ENCODE measurements at places on chromosomes 7 and 10.

- no peak for DNase-seq
These were observed 8.2 kb upstream of the BLVRA start for GRCh38 chr7:43750016-43750887.

DNA sequence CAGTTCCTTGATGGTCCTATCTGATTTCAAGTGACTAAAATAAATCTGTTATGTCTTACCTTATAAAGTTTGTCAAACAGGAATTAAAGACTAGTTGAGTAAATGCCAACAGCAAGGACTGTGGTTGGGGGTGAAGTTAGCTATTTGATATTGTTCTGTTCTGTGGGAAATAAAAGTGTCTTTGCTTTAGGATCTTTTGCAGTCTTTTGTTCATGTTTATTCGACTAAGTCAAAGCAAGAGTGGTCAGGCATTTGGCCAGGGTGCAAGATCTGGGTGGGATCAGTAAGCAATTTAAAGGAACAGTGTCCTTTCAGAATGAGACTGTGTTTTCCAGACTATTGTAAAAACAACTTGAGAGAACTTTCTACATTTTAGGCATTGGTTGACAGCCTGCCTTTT, at the start of gene COL28A1:
Gene COL28A1 (minus strand): TSS at position 183 of the 400 bp plus-strand sequence. CDS start 2,998 bp downstream, outside the sequence.
- no peak for DNase-seq

GRCh38 chr7:114650491-114650890, 235.9 kb downstream of the FOXP2 start:
- DNase-seq: no peak

GRCh38 chr10:70575486-70575873, 27.1 kb downstream of the PRF1 start:
- DNase-seq: no peak

DNA sequence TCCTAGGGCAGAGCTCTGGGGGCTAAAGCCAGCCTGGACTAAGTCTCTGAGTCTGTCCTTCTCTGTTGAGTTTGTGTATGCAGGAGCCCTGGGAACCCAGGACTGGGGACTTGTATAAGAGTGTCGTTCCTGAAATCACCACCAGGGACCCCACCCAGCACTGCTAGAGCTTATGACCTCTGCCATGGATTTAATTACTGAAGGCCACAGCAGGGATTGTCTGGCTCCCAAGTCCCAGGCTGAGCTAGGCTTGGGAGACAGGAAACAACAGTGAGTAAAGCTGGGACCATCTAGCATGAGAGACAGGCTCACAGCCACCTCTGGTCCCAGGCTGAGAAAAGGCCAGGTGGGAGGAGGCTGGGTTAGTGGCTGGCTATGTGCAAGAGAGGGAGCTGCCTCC, 1.4 kb upstream of the TSPAN15 start:
- DNase-seq: peak; percentile 90

- no peak for DNase-seq
These were observed 363.1 kb downstream of the GATA3 start for GRCh38 chr10:8417631-8418030.

GRCh38 chr7:43112941-43113621, 634 bp downstream of the HECW1 start:
- peak; percentile 81 for DNase-seq

GRCh38 chr10:111106081-111106480, 29.3 kb downstream of the ADRA2A start:
- DNase-seq: no peak

- DNase-seq: no peak
These were observed 11.4 kb downstream of the ACTR1A start for GRCh38 chr10:102491136-102491535.

GRCh38 chr10:30550967-30551815, 78.4 kb downstream of the LYZL2 start:
- no peak for DNase-seq

GRCh38 chr7:69205581-69205980, 392.7 kb upstream of the AUTS2 start:
- DNase-seq: no peak

DNA sequence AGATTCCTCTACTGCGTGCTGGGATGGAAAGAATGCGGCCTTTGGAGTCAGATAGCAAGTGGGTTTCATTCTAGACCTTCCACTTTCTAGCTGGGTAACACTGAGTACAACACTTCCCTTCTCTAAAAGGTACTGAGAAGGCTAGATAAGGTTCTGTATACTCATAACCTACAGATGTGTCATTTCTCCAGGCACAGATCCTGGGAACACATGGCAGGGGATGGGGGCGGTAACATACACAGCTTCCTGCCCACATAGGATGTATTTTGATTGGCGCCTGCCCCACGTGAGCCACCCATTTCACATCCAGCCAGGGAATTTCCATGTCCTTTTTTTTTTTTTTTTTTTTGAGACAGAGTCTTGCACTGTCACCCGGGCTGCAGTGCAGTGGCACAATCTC, 31.8 kb downstream of the KLRG2 start:
- no peak for DNase-seq

DNA sequence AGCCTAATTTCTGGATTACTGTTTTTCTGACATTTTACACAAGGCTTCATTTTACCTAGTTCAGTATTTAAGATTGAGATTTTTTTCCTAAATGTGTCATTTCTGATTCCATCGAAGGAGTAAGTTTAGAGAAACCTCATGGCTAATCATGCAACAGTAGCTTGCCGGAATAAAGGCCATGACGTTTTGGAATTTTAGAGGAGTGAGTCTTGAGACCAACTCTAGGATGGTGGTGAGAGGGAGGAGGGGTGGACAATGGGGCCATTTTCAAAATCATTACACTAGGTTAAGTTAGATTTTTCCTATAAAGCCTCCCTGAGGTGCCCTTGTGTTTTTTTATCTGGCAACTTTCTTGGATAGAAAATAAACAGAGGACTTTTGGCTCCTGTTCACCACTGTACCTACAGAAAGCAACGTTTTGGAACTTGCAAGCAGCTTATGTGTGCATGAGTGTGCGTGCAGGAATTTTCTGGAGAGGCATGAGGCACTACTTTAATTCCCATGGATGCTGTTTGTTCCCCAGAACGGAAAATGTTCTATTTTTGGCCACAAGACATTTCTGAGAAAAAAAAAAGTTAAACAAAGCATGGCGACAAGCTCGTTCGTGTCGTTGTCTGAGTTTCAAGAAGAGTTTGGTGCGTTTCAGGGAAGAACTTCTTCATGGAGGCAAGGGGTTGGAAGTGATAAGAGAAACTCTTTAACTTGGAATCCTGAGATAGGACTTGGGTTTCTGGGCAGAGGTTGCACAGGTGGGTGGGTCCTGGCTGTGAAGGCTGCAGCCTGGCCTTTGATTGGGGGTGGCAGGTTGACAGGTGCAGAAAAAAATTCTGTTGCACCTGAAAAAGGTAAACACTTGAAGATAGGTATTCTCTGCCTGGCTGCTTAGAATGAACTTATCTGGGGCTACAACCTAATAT, 178.1 kb downstream of the PTEN start:
- no peak for DNase-seq

GRCh38 chr10:92914478-92915325, 66.4 kb downstream of the EXOC6 start:
- peak; percentile 6 for DNase-seq

DNA sequence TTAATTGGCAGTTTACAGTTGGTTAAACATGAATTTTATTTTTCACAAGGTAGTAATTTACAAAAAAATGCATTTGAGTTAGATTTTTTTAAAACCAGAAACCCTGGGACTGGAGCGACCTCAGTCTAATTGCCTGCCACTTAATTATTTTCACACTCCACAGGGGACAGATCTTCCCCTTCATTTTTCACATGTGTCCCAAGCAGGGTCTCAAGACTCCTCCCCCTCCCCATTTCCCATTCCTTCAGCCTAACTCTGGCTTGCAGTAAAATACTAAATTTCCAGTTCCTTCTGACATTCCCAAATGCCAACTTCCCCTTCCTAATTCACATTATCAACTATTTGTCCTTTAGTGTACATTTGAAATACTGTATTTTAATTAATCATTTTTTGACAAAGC, 948 bp downstream of the ZNF138 start:
- peak; percentile 17 for DNase-seq

- no peak for DNase-seq
These were observed 391.4 kb downstream of the PLXDC2 start for GRCh38 chr10:20207653-20208052.

GRCh38 chr7:28729281-28729680, 228.8 kb downstream of the TRIL start:
- DNase-seq: no peak

- DNase-seq: no peak
These were observed 337.9 kb downstream of the FGFR2 start for GRCh38 chr10:121260377-121260776.

DNA sequence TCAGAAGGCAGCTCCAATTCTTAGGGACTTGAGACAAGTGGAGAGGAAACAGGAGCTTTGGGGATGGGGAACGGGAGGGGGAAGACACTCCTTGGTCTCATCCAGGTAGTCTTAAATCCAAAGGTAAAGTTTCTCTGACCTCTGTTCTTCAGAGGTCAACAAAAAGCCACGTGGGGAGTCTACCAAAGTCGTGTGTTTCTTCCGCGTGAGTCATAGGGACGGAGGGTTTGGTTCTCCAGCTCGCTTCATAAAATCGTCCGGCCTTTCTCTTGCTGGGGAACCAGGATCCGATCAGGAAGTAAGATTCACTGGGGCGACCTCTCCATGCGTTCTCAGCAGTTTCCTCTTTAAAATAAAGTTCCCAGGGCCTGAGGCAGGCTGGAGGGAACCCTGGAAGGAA, 275.7 kb downstream of the TCERG1L start:
- no peak for DNase-seq

DNA sequence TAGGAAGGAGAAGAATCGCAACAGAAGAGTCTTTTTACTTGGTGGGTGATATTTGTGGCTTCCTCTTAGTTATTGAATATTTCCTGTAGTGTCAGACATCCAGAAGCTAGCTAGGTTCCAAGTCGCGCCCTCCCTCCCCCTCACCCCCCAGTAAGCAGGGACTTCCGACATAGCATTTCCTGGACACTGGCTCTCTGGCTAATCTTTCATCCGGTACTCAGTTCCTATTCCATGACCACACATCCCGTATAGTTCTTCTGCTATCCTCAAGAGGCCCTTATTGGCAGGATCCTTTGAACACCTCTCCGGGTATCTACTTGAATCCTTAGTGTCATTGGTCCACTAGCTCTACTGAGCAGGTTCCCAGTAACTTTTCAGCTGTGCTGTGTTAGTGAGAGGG, 167.8 kb downstream of the HDAC9 start:
- no peak for DNase-seq

DNA sequence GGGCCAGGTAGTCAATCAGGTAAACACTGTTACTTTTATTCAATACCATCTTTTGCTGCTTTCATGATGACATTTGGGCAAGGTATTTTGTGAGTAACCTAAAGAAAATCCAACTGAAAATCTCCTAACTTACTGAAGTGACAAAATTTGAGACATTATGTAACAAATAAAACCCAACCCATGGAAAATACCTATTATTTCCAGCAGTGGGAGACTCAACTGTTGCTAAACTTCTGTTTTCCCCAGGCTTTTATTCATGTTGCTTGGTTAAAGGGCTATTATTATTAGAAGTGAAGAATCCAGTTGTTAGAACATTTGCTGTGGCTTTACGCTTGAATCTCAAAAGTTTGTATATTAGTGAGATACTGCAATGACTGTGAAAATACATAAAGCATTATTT, 215.9 kb downstream of the MDFIC start:
- no peak for DNase-seq

- peak; percentile 79 for DNase-seq
These were observed 45.2 kb upstream of the TMEM213 start for GRCh38 chr7:138752518-138753149.

- DNase-seq: no peak
These were observed 10.2 kb downstream of the SLIT1 start for GRCh38 chr10:97175586-97175985.

GRCh38 chr10:64365663-64366062, 844.5 kb downstream of the REEP3 start:
- DNase-seq: no peak

DNA sequence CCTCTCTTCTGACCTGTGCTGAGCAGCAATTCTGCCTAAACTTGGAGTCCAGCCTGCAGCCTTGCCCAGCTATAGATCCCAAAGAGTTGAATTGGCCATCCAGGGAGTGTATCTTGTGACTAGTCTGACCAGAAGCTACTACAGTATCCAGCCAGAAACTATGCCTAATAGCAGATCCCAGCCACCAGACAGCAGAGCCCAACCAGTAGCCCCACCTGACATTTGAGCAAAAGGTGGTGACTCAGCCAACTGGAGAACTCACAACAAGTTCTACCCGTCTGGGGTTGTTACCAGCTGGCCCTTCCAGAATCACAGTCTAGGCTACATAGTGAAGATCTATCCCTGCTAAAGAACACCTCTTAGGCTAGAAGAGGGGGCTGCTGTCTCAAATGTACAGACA, 315.0 kb downstream of the CRPPA start:
- DNase-seq: peak; percentile 18

GRCh38 chr7:76281706-76282343, 20.6 kb upstream of the HSPB1 start:
- DNase-seq: no peak

GRCh38 chr10:32376771-32377170, 29.8 kb upstream of the EPC1 start:
- no peak for DNase-seq

DNA sequence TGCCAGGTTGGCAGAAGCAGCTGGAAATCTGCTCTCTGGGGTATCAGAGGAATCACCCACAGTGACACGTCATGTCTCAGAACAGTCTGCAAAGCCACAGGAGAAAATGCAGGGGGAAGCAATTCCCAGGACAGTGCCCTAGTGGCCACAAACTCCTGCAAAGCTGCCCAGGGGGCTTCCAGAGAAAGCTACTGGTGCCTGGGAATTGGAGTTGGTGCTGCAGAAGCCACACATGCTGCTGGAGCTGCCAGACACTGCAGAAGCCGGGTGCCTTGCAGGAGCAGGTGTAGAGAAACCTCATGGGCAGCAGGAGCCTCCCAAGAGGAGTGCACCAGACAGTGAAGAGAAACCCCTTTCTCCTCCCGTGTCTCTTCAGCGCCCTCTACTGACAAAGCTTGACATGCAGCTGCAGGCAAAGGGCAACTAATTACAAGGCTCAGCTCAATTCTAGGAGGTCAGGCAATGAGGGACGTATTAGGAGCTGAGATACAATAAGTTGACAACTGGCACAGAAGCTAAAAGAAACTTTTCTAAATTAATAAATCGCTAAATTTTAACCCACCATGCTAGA, 30.2 kb upstream of the NUB1 start:
- peak; percentile 48 for DNase-seq

GRCh38 chr10:131686781-131687420, 213.9 kb upstream of the PPP2R2D start:
- DNase-seq: no peak

DNA sequence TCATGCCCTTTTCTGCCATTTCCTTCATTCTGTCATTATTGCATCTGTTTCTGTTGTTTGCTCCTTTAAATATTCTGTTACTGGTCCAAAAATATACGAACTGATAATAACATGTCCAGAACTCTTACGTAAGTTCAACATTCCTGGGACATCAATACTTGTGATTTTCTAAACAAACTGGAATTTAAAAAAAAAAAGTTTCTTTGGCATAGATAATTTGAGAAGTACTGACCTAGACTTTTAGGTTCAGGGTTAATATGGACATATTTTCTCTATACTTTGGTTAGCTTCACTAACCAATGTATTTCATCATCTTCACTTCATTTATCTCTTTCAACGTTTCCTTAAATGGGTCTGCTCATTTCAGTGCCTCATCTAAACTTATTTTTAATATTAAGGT, 147.3 kb downstream of the JMJD1C start:
- DNase-seq: no peak

- peak; percentile 39 for DNase-seq
These were observed 183.1 kb downstream of the TAX1BP1 start for GRCh38 chr7:27922907-27923641.

All from ELF-1 (cell line).